ENCODE measurements at places on chromosomes 3 and 15.

GRCh38 chr3:185931777-185932612 is 5.8 kb downstream of the TRA2B start:
- peaks cover 67% of the 10 kb centered on the region for H3K36me3 ChIP-seq
- H3K27ac ChIP-seq: peak overlapping the region; percentile 52
- H3K4me3 ChIP-seq: peak overlapping the region; percentile 100

DNA sequence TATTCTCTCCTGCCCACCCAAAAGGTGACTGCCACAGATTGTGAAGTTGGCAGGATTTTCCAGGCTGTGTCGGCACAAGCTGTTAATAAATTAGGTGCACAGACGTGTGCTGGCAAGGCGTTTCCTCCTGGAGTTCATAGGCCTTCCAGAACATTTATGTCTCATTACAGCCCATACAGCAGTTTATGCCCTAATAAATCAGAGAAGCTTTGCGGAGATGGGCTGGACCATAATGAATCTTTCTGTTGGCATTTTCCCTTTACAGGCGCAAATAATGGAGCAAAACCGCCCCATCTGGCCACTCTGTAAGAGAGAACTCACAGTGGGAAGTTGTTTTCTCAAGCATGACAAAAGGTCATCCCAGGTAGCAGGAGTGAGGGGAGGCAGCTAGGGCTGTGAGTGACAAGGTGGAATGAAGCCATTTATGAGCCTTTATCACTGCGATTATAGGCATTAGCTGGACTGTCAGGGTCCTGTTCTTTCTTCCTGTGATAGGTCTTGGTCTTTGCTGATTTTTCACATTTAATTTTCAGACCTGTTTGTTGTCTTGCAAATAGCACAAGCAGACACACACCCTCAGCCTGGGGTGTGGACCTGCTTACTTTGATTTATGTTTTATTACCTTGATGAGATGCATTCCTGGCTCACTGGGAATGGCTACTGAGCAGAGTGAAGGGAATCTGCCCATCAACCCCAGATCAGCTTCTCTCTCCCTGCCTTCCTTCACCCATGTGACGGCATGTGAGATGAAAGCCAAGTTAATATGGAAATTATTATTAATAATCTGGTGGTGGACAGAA is 257.5 kb downstream of the LRTM1 start:
- 0 out of 2 replicates have a peak, but pooled peaks cover 3% of the 10 kb centered on the region for H3K36me3 ChIP-seq
- no peak overlapping the region for H3K4me3 ChIP-seq
- peak; percentile 25 for DNase-seq
- peaks cover 69% of the 10 kb centered on the region for H3K4me1 ChIP-seq

DNA sequence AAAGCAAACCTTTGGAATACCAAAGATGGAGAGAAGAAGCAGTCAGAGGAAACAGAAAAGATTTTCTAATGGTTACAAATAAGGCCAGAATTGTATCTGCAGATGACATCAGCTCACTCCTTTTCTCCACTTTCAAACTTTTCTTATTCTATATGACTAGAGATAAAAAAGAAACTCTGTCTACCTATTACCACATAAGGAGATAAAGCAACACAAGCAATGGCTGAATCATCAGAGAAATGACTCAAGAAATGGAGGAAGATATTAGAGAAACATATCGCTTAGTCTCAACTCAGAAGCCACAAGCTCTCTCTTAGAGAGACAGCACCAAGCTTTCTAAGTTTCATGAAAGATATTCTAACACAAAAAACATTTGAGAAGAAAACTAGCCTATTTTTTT is 784.0 kb downstream of the ZPLD1 start:
- DNase-seq: no peak
- H3K36me3 ChIP-seq: peaks cover 8% of the 10 kb centered on the region
- no peak overlapping the region for H3K4me3 ChIP-seq
- H3K27me3 ChIP-seq: no peaks in the 10 kb centered on the region

GRCh38 chr15:42921342-42921731 is 759 bp upstream of the TTBK2 start:
- peaks cover 14% of the 10 kb centered on the region for H3K4me1 ChIP-seq
- H3K4me3 ChIP-seq: peak overlapping the region; percentile 98
- peaks cover 15% of the 10 kb centered on the region for H3K27me3 ChIP-seq
- H3K36me3 ChIP-seq: no peaks in the 10 kb centered on the region
- DNase-seq: no peak
- no peak overlapping the region for H3K27ac ChIP-seq

DNA sequence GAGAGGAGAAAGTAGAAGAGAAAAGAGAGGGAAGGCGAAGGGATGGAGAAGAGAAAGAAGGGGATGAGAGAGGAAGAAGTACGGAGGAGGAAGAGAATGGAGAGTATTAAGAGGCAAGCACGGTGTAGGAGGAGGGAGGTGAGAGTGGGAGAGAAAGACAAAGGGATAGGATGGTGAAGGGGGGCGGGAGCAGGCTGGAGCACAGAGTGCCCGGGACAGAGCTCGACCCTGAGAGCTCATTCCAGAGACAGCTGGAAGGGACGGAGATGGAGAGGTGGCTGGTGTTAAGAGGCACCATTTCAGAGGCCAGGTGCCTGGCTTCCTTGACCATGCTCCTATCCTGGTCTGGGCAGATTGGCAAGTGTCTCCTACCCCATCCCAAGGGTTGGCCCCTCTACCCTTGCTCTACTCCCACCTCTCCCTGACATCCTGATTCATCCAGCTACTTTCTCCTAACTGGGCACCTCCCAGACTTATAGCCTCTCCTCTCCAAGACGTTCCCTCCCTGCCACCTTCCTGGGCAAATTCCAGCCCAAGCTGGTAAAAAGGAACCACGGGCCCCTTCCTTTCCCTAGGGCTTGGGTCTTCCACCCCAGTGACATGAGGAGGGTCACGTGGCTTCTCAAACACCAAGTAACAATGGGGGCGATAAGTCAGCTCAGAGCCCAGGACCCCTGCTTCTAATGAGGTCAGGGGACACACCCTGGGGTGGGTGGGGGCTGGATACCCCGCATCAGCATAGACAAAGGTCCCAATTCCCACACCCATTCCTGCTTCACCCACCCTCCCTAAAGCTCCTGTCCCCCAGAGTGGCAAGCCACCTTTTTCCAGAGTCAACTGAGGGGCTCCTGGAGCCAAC is 1.1 kb downstream of the CLCN2 start:
- peaks cover 24% of the 10 kb centered on the region for H3K4me1 ChIP-seq
- peaks cover 6% of the 10 kb centered on the region for H3K27me3 ChIP-seq
- H3K36me3 ChIP-seq: peaks cover 24% of the 10 kb centered on the region
- peak overlapping the region; percentile 78 for H3K4me3 ChIP-seq
- DNase-seq: no peak

Data from WTC11 (cell line).